ENCODE measurements at places on chromosomes 7 and 10.

- DNase-seq = no peak
These were observed 16.0 kb downstream of the DENND2A start for GRCh38 chr7:140624392-140625191.

GRCh38 chr7:2445898-2446555 lies 30.2 kb downstream of the GRIFIN start:
- DNase-seq = no peak

DNA sequence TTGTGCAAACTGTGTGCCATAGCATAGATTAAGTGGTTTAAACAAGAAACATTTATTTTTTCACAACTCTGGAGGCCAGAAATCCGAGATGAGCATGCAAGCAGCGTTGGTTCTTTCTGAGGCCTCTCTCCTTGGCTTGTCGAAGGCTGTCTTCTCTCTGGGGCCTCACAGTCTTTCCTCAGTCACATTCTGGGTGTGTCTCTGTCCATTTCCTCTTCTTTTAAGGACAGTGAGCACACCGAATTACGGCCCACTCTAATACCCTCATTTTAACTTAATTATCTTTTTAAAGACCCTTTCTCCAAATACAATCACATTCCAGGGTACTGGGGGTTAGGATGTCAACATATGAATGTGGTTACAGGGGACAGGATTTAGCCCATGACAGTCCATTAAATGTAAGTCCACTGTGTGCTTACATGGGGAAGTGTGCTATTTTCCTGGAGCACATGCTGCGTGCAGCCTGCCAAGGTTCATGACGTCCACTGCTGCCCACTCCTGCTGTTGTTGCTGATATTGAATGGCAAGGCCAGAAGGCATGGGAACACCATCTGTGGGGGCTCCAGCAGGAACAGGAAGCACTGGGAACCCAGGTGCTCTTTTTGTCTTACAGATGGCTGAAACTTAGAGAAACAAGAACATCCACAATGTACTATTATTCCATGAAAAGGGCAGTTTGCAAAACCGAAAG lies 365.5 kb downstream of the GALNT17 start:
- DNase-seq = no peak

- DNase-seq = no peak
These were observed 35.0 kb upstream of the ZNF32 start for GRCh38 chr10:43683451-43684291.

GRCh38 chr10:127424594-127425264 lies 124.4 kb upstream of the NPS start:
- no peak for DNase-seq

DNA sequence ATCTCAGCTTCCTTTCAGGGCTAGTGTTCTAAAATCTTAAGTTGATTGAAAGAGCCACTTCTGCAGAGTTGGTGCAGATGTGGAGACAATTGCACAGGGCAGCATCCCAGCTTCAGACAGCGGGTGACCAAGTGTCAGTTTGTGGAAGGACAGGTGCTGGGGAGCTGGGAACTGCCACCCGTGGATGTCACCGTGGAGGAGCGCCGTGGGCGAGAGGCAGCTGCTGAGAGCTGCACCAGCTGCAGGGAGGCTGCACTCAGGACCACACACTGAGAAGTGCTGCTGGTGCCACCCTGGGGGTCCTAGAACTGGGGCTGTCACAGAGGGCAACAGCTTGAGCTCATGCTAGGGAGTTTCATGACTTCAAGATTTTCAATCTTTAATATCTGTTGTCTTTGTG lies 543.0 kb upstream of the FZD8 start:
- no peak for DNase-seq

DNA sequence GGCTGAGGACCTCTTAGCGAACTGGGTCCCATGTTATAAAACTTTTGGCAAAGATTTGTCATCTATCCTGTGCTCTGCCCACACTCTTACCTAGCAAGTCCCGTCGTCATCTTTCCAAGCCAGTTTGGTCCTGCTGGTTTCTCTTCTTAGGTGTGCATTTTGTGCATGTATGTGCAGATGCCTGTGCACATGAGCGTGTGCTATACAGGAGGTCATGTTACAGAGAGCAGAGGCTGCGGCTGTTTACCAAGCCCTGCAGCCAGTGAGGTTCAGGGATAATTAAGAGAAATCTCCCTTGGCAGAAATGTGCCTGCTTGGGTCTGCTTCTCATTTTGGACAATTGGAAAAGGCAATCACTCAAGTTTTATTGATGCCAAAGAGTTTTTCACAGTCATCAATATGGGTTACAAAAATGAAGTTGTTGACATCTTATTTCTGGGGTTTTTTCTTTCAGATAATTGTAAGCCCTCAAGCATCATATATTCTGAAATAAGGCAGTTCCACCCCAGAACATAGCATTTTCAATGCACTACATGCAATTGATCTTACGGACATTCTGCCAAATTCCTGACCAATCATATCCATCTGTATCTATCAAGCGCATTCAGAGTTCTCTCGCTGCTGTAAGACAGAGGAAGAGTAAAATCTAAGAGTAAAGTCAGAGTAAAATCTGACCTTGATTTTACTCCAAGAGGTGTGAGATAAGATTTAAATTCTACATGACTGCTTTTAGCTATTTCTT lies 361.4 kb upstream of the ZNF32 start:
- DNase-seq = no peak

GRCh38 chr7:130667593-130668257 lies 823 bp downstream of the COPG2 start:
- no peak for DNase-seq

- DNase-seq = no peak
These were observed 47.6 kb upstream of the PPP1R3C start for GRCh38 chr10:91680487-91680886.

DNA sequence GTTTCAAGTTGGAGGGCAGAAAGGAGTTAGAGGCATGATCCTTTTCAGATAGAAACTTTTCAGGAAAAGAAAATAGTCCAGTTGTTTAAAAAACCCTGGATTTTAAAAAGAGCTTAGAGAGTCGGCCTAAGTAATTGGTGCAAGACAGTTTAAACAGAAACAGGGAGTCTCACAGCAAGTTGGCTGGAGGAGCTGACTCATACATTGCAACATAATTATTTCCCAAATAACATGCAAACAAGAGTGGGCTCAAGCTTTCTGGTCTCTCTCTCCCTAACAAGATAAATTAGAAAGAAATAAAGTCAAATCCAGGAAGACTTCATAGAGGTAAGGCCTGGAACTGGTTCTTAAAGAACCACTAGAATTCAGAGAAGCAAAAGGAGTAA lies 100.3 kb upstream of the AGBL3 start:
- DNase-seq = peak; percentile 60

DNA sequence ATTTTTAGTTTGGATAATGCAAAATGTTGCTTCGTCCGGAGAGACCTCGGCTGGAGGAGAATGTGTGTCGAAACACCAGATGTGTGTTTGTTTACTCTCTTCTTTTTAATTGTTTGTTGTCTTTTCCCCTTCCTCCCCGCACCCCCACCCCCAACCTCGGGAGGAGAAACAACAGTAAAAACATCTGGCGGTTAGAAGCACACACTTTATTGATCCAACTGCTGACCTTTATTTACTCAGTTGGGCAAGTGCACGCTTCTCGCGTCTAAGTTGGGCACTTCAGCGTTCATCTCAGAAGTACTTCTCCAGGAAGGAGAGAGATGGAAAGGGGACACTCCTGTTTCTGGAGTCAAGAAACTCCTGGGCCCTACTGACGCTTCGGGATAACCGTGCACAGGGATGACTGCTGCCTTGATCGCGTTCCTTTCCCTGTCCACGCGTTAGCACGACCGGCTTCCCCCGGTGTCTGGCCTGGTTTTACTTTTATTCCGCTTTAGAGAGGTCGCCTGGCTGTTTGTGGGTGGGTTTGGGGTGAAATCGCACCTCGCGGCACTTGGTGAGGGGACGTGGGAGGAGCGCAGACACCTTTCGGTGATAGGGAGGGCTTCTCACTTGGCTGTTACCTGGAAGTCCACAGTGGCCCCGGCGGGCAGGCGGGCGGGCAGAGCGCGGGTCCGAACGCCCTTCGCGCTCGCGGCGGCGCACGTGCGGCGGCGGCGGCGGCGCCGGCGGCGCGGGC lies 168.3 kb upstream of the PPP1R3A start:
- DNase-seq = no peak

DNA sequence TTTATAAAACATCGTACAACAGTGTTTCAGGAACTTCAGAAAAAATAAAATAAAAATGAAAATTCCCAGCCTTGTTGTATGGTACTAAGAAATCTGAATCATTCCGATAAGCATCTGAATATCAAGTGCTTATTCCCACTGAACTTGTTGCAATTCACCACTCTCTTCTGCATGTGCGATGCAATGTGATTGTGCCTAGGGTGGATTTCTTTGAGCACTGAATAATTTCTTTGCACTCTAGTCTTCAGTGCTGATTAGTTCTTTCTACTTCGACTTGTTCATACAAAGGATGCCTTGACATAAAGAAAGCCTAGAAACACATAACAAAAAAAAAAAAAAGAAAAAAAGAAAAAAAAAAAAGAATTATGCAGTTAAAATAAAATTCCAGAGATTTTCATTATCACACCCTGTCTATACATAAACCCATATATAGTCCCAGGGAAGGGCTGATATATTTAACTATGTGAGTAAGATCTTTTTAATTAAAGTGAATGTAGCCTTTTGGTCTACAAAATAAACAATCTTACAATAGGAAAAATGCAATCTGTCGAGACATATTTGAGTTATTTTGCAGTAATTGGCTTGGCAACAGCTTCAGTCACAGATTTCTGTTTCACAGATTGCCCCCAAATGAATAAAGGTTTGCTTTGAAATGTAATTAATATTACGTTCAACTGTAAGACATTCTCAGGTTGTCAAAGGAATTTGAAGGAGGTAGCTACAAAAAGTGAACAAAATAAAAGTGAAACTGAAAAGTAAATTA lies 1118.9 kb upstream of the CELF2 start:
- no peak for DNase-seq

DNA sequence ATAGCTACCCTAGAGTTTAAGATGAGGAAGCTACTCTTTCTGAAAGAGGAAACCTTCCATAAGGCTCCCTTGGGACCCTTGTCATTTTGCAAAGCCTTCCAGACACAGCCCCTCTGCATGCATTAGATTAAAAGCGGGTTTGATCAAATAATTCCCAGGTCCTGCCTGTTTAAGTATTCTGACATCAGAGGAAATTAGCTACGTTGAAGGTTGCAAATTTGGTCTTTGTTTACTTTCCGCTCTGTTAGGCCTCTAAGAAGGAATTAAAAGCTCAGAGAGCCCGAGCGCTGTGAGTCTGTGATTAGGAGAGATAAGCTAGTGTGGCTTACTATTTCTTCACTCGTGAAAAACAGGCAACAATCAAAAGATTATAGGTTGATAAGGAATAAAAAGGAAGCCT lies 1.4 kb upstream of the THSD7A start:
- DNase-seq = no peak

DNA sequence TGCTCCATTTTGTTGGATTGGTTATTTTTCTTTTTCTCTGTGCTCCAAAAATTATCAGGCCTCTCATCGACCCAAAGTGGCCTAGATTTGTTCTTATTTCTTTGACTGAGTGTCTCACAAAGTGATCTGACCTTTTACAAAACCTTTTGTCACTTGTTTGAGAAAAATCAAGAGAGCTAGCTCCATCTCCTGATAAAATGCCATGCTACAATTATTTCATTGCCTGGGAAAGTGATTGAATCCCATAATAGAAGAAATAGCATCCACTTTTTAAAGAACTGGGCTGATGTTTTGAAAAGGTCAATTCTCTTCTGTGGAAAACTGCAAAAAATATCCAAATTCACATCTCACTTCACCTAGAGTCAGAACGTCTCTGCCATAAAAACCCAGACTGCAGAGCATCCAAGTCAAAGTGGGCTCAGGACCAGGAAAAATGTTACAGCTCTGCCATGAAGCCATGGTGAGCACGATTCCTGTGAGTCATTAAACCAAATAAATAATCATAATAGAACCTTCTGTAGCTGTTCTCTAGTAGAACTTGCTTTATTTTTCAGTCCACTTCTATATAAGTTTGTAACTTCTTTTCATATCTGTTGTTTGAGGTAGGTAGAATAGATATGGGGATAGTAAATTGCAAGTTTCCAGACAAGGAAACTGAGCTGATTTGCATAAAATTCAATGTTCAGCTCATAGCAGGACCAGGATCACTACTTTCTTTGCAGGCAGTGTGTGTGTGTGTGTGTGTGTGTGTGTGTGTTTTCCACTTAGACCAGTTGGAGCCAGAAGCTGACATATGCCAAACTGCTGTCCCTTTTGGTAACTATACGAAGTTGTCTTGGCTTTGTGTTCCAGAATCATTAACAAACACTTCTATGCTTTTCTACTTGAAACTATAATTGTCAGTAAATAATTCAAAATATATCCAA lies 632.5 kb upstream of the ANKRD30A start:
- no peak for DNase-seq

GRCh38 chr7:151311294-151311864 lies 30.2 kb upstream of the NUB1 start:
- no peak for DNase-seq

GRCh38 chr10:48389272-48389671 lies 82.8 kb downstream of the MAPK8 start:
- DNase-seq = no peak

DNA sequence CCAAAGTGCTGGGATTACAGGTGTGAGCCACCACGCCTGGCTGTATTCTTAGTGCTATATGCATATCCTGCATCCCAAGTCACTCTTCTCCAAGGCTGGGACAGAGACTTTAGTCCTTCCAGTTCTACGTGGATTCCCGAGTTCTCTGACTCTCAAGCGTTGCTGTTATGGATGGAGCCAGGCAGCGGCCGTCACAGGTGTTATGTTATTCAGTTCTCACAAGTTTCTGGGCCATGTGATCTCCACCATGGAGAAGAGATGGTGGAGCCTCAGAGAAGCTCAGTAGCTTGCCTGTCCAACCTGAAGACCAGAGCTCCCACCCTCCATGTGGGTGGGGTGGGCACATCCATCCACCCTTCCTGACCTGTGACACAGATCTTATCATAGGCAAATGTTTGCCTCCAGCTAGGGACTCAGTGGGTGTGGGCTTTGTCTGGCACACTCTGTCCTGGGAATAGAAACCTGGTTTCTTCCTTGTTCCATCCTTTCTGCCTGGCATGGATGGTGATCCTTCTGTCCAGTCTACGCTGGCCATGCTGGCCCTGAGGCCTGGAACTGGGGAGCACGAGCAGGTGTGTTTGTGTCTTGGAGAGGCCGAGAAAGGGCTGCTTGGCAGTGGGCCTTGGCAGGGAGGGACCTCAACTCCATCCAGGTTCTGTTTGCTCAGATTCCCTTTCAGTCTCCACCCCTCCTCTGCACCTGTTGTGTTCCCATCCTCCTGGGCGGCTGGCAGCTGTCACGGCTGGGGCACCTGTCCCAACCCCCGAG lies 55.3 kb downstream of the NEURL1 start:
- DNase-seq = no peak

DNA sequence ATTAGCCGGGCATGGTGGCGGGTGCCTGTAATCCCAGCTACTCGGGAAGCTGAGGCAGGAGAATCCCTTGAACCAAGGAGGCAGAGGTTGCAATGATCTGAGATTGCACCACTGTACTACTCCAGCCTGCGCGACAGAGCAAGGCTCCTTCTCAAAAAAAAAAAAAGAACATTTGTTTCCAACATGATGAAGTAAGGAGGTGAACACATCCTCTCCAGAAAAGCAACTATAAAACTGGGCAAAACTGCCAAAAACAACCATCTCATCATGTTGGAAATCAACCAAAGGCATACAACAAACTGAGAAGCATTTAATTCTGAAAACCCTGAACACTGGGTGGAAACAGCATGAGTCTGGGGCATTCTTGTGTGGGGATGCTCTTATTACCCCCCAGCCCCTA lies 14.3 kb downstream of the PRTFDC1 start:
- DNase-seq = no peak

- peak; percentile 57 for DNase-seq
These were observed 107.3 kb downstream of the AHR start for GRCh38 chr7:17405786-17406185.

- no peak for DNase-seq
These were observed 163.7 kb upstream of the TMEM229A start for GRCh38 chr7:124196519-124196918.

All from kidney epithelial cell (primary cell).